H4 (cell line): ENCODE measurements at places on chromosomes 7 and 10. TPM values are rescaled to one million over a fixed set of nuclear protein-coding genes. Genes with fewer than 3 reads are reported as not detected.

DNA sequence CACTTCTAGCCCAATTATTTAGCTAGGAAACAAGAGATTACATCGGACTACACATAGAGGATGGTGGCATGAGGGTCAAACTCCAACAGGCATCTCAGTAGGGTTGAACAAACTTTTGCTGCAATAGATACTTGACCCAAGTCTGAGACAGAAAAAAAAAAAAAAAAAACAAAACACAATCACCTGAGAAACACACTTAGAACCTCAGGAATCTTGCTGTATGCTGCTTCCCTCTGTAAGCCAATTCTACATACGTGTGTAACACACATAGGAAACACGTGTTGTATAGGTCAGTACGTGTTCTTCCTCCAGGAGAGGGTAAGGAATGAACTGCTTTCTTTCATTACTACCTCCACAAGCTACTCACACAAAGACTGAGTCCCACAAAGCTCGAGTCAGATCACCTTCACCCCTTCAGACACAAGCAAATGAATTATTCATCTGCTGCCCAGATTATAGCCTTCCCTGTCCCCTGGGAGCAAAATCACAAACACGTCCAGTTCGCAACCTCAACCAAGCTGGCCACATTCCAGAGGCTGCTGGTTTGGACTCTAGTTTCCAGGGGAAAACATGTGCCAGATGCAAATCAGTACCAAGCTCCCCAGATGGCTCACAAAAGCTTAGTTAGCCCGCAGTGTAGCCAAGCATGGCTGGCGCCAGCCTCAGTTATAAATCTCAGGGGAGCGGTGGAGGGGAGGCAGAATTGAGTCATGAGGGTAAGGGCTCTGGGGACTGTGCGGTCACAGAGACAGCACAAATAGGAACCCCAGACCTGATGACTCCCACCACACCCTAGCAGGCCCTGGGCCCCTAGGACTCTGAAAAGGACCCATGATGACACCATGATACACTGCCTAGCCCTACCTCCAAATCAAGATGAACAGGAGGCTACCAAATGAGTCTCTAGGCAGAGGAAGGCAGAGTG lies 15.1 kb downstream of the PSAP start:
- DNase-seq, result peak; percentile 79

Gene KCNIP2
- not detected in 2 replicates for total RNA-seq

DNA sequence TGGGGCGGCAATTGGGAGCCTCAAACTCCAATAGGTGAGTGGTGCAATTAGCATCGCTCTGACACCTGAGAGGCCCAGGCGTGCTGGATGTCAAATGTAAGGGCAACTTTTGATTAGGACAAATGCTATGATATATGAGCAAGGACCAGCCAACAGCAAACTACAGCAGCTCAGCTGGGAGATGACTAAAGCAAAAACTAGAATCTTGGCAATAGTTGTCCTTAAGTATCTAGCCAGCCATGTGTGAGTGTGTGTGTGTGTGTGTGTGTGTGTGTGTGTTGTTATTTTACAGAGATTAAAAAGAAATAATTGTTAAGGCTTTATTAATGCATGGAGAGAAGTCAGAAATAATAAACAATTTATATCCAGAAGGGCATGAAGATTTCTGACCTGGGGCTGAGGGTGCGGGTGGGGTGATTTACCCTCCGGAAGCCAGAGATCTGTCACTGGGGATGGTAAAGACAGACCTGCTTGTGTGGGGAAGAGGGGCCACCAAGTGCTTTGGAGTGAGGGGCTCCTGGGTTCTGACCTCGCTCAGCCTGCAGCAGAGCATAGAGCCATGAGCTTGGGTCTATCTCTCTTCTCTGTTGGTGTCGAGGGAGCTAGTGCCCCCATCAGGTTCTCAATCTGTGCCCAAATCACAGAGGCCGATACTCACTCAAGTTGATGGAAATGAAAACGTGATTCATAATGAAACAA lies 77.3 kb downstream of the EMX2 start:
- DNase-seq, result no peak

GRCh38 chr10:50318129-50318528 lies 66.8 kb upstream of the ASAH2 start:
- no peak for DNase-seq

- peak; percentile 46 for DNase-seq
These were observed 123.7 kb downstream of the IMMP2L start for GRCh38 chr7:111438369-111439289.

DNA sequence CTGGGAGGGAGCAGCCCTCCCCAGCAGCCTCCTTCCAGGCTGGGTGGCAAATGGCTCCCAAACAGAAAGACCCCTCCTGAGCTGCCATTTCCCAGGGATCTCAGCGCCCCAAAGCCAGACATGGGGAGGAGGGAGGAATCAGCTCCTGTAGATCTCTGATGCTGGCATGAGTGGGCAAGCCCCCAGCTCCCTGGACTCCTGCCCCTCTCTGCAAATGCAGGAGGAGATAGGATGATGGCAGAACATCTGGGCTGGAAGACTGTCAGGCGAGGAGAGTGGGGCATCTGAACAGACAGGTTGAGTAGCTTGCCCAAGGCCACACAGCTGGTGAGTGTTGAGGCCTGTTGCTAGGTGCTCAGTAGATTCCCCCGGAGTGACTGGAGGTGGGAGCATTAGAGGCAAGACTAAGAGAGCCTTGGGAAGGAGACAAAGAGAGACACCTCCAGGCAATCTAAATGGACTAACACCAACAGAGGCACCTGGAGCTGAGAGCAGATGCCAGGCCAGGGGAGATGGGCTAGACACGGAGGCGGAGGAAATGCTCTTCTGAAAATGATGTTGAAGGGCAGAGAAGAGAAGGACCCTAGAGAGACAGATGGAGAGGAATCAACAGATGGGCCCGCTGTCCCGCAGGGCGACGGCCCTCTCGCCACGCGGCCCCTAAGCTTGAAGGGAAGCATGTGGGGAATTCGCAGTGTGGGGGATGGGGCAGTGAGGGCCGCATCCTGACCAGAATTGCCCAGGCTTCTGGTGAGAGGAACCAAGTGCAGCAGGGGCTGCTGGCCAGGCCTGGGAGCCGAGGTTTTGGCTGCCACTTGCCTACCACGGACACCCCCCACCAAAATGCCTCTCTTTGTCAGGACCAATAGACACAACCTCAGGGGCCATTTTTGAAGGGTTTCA lies 84.8 kb upstream of the LRRC4 start:
- no peak for DNase-seq
